Fibroblast of lung (primary cell): ENCODE measurements at places on chromosomes 11 and 22. TPM values are rescaled to one million over a fixed set of nuclear protein-coding genes. Genes with fewer than 3 reads are reported as not detected.

PRDM11 gene
- polyA plus RNA-seq: 1.2 and 3.1 TPM in 2 replicates

DCHS1 gene
- 0.92 and 5.0 TPM in 2 replicates for polyA plus RNA-seq

FAM227A gene
- 0.19 and 0.69 TPM in 2 replicates for polyA plus RNA-seq

MN1 gene
- polyA plus RNA-seq: 2.8 and 11.8 TPM in 2 replicates

PLXNB2 gene
- polyA plus RNA-seq: 62.7 and 72.9 TPM in 2 replicates

MAPK8IP1 gene
- 3.8 and 5.7 TPM in 2 replicates for polyA plus RNA-seq

HIKESHI gene
- polyA plus RNA-seq: 63.0 and 64.1 TPM in 2 replicates

CCDC89 gene
- 2.3 and 2.9 TPM in 2 replicates for polyA plus RNA-seq

OR4B1 gene
- not detected in 2 replicates for polyA plus RNA-seq

PKNOX2 gene
- 1.5 and 2.2 TPM in 2 replicates for polyA plus RNA-seq

OR6A2 gene
- polyA plus RNA-seq: 0.03 TPM in 1 of 2 replicates, not detected in the other

CD3G gene
- not detected in 2 replicates for polyA plus RNA-seq

HIRA gene
- 19.2 and 22.2 TPM in 2 replicates for polyA plus RNA-seq

EXPH5 gene
- 2.9 and 3.4 TPM in 2 replicates for polyA plus RNA-seq

ALDH3B1 gene
- 19.1 and 39.0 TPM in 2 replicates for polyA plus RNA-seq

VPS51 gene
- polyA plus RNA-seq: 22.0 and 27.0 TPM in 2 replicates

CHRM1 gene
- polyA plus RNA-seq: not detected in 2 replicates

GRCh38 chr11:43866520-43866919, 14.1 kb upstream of the ALKBH3 start:
- no peaks in the 10 kb centered on the region for H3K36me3 ChIP-seq
- no peaks in the 10 kb centered on the region for H3K4me1 ChIP-seq
- DNase-seq: no peak

- no peaks in the 10 kb centered on the region for H3K4me1 ChIP-seq
- H3K36me3 ChIP-seq: no peaks in the 10 kb centered on the region
- no peaks in the 10 kb centered on the region for H3K27me3 ChIP-seq
- peak; percentile 23 for DNase-seq
- no peak overlapping the region for H3K27ac ChIP-seq
Measured at GRCh38 chr11:8389029-8389996, 125.6 kb upstream of the LMO1 start.

DNA sequence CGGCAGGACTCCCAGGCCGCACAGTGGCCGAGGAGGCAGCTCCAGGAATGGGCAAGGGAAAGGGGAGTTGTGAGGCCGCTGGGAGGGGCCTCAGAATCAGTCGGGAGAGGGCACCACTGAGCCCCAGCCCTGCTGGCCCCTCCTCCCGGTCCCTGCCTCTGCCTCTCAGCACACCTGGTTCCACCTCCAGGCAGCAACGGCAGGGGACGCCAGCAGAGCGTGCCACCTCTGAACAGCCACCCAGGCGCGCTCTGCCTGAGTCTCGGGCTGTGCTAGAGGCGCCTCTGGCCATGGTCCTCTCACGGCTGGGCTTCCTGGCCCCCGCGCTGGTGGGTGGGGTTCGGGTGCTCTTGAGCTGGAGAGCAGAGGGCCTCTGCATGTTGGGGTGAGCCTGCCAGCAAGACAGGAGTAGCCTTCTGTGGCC, 33.0 kb downstream of the MOB2 start:
- no peaks in the 10 kb centered on the region for H3K4me1 ChIP-seq
- H3K4me3 ChIP-seq: no peak overlapping the region
- H3K27me3 ChIP-seq: no peaks in the 10 kb centered on the region
- H3K36me3 ChIP-seq: no peaks in the 10 kb centered on the region
- H3K27ac ChIP-seq: no peak overlapping the region
- no peak for DNase-seq

GRCh38 chr11:132519241-132519815, 1013.0 kb downstream of the OPCML start:
- H3K27ac ChIP-seq: no peak overlapping the region
- no peak overlapping the region for H3K4me3 ChIP-seq
- H3K27me3 ChIP-seq: no peaks in the 10 kb centered on the region

- H3K36me3 ChIP-seq: no peaks in the 10 kb centered on the region
- H3K27me3 ChIP-seq: peaks cover 3% of the 10 kb centered on the region
- no peak overlapping the region for H3K4me3 ChIP-seq
- no peaks in the 10 kb centered on the region for H3K4me1 ChIP-seq
- no peak overlapping the region for H3K27ac ChIP-seq
Measured at GRCh38 chr11:36534276-36534840, 24.3 kb upstream of the TRAF6 start.

DNA sequence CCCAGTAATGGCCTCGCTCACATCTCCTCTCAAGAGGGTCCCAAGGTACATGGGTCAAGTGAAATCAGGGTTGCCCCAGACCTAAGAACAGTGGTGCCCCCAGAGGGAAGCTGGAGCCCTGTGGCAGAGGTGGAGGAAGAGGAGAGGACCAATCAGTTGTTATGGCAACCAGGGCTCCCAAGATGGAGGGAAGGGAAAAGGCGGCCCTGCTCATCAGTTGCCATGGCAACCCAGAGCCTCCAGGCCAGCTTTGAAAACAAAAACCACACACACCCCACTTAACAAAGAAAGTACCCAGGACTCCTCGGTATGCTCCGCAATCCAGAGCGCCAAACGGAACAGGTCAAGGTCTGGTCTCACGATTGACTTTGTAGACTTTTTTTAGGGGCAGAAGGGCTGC, 53.5 kb upstream of the SLC35C1 start:
- no peaks in the 10 kb centered on the region for H3K4me1 ChIP-seq
- H3K36me3 ChIP-seq: no peaks in the 10 kb centered on the region
- H3K27me3 ChIP-seq: peaks cover 11% of the 10 kb centered on the region
- no peak for DNase-seq
- no peak overlapping the region for H3K4me3 ChIP-seq
- no peak overlapping the region for H3K27ac ChIP-seq

- no peaks in the 10 kb centered on the region for H3K27me3 ChIP-seq
- peak; percentile 82 for DNase-seq
- no peak overlapping the region for H3K4me3 ChIP-seq
Measured at GRCh38 chr11:125390946-125391345, 105.1 kb downstream of the FEZ1 start.

DNA sequence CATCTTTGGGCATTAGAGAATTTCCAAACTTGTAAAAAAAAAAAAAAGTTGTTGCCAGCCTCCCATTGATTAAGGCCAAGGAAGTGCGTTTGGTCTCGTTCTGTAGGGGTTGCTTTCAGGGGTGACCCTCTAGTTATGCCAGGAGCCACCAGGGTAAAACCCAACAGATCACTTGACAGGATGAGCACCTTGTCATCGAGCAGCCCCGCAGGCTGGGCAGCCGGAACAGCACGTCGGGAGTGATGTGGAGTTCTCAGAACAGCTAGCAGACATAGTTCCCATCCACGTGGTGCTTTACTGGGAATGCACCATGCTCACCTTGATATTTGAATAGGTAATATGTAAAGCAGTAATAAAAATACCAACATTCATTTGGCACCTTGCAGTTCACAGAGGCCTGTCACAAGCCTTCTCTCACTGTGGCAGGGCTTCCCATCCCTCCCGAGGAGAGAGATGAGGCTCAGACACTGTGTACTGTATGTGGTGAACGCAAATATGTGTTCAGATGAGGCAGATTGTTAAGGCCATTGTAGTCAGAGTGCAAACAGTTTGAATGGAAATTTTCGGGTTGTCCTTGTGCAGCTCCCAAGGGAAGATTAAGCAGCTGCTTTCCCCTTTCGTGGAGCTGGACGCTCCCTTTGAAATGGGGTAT, 70.9 kb upstream of the SORL1-AS1 start:
- no peak overlapping the region for H3K4me3 ChIP-seq
- DNase-seq: no peak
- no peaks in the 10 kb centered on the region for H3K36me3 ChIP-seq
- no peak overlapping the region for H3K27ac ChIP-seq

- H3K27me3 ChIP-seq: no peaks in the 10 kb centered on the region
- H3K27ac ChIP-seq: no peak overlapping the region
- DNase-seq: no peak
Measured at GRCh38 chr22:28351476-28351875, 328.2 kb downstream of the TTC28 start.

DNA sequence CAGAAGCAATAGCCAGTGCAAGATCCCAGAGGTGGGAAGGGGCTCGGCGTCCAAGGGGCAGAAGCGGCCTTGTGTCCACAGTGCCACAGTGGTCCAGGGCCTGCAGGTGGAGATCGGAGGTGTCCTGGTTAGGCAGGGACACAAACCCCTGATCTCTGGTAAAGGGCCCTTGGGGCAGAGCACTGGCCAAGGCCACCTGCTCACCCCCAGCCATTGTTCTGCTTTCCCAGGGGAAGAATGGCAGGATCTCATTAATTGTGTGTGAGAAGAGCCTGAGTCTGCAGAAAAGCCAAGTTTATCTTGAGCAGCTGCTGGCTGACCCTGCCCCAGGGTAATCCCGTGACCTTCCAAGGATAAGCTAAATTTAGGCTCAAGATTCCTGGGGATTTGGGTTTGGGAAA, 3.1 kb upstream of the CLDN5 start:
- H3K36me3 ChIP-seq: no peaks in the 10 kb centered on the region
- no peaks in the 10 kb centered on the region for H3K4me1 ChIP-seq
- DNase-seq: no peak
- peaks cover 10% of the 10 kb centered on the region for H3K27me3 ChIP-seq

DNA sequence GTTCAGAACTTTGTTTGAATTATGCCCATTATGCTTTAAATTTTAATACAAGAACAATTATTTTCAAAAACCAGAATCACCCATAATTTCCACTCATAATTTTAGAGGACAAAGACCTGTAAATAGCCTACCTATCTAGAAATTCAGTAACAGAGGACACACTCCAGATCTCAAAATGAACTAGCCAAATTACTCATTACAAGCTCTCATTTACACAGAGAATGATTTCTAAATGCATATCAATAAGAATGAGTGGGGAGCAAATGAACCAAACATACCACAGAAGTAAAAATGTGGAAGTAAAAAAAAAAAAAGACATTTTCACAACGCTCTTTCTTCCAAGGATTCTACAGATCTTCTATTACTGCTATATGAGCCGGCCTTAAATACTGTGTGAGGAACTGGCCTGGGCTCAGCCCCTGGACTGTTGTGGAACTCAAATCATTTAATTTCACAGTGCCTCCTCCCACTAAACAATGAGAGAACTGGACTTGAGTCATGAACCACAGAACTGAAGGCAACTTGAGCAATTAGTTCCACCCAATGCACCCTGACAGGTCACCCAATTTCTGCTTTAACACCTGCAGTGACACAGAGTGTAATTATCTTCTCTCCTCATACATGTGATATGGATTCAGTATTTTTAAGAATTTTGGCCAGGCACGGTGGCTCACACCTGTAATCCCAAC, 8.0 kb downstream of the MRTFA start:
- no peaks in the 10 kb centered on the region for H3K27me3 ChIP-seq
- peaks cover 3% of the 10 kb centered on the region for H3K4me1 ChIP-seq
- DNase-seq: peak; percentile 92
- no peak overlapping the region for H3K4me3 ChIP-seq
- no peak overlapping the region for H3K27ac ChIP-seq
- no peaks in the 10 kb centered on the region for H3K36me3 ChIP-seq

DNA sequence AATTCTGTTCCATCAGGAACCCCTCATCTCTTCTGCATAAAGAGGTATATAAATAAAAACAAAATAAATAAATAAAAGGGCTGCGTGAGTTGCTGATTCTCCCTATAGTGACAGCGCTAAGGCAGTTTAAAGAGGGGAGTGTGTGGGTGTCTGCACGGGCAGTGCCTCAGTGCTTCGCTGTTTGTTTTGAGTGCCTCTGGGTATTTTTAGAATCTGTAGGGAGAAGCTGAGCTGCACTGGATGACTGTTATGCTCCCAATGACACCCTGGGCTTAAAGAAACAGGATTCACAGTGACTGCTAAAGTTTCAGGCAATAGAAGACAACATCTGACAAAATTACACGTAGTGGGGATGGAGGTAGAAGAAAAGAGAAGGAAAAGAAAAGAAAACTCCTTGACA, 38.8 kb downstream of the SLC1A2 start:
- H3K36me3 ChIP-seq: no peaks in the 10 kb centered on the region
- peaks cover 5% of the 10 kb centered on the region for H3K4me1 ChIP-seq
- no peak overlapping the region for H3K27ac ChIP-seq
- no peaks in the 10 kb centered on the region for H3K27me3 ChIP-seq
- DNase-seq: no peak

DNA sequence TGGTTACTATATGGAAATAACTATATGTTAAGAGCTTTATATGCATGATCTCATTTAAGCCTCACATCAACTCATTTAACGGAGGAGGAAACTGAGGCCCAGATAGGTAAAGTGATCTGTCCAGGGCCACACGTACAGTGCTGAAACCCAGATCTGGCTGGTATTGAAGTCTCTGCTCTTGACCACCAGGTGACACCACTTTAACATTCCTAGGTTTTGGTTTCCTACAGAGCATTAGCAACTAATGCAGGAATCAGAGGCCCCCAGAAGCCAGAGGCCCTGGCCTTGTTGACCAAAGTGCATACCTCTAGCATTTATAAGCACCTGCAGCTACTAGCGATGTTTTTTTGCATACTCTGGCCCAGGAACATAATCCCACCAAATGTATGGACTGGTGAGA, 12.9 kb upstream of the LIMK2 start:
- DNase-seq: no peak
- H3K27ac ChIP-seq: no peak overlapping the region
- peaks cover 13% of the 10 kb centered on the region for H3K36me3 ChIP-seq

DNA sequence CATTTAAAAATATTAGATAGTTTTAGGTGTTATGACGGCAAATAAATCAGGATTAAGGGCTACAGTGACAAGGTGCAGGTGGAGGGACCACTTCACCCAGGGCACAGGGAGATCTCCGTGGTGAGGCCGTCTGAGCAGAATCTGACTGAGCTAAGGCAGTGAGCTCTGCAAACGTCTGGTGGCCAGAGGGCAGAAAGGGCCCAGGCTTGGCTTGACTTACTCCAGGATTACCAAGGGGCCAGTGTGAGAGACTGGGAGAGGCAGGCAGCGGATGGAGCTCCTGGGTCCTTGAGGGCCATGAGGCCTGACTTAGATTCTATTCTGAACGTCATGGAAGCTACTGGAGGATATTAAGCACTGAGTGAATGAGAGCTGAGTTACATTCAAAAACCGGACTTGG, 125.9 kb upstream of the B3GAT1 start:
- H3K4me1 ChIP-seq: no peaks in the 10 kb centered on the region
- no peaks in the 10 kb centered on the region for H3K27me3 ChIP-seq
- no peaks in the 10 kb centered on the region for H3K36me3 ChIP-seq
- DNase-seq: no peak
- no peak overlapping the region for H3K4me3 ChIP-seq

- no peak overlapping the region for H3K27ac ChIP-seq
- H3K36me3 ChIP-seq: no peaks in the 10 kb centered on the region
Measured at GRCh38 chr11:34629711-34630110, 8.8 kb downstream of the EHF start.

GRCh38 chr11:94459576-94459975, 34.1 kb downstream of the MRE11 start:
- H3K4me3 ChIP-seq: no peak overlapping the region
- peaks cover 2% of the 10 kb centered on the region for H3K36me3 ChIP-seq
- H3K4me1 ChIP-seq: no peaks in the 10 kb centered on the region
- DNase-seq: no peak
- H3K27me3 ChIP-seq: no peaks in the 10 kb centered on the region

GRCh38 chr22:33451866-33452469, 393.8 kb upstream of the SYN3 start:
- H3K27me3 ChIP-seq: no peaks in the 10 kb centered on the region
- no peak overlapping the region for H3K4me3 ChIP-seq
- no peaks in the 10 kb centered on the region for H3K4me1 ChIP-seq
- H3K36me3 ChIP-seq: no peaks in the 10 kb centered on the region

- H3K27me3 ChIP-seq: no peaks in the 10 kb centered on the region
- H3K27ac ChIP-seq: no peak overlapping the region
- peak; percentile 13 for DNase-seq
- no peaks in the 10 kb centered on the region for H3K4me1 ChIP-seq
- H3K4me3 ChIP-seq: no peak overlapping the region
Measured at GRCh38 chr11:33234397-33235190, 22.6 kb upstream of the HIPK3 start.

GRCh38 chr11:115363426-115363825, 140.8 kb downstream of the CADM1 start:
- H3K4me1 ChIP-seq: no peaks in the 10 kb centered on the region
- H3K36me3 ChIP-seq: no peaks in the 10 kb centered on the region
- no peak overlapping the region for H3K4me3 ChIP-seq
- no peak for DNase-seq
- H3K27me3 ChIP-seq: no peaks in the 10 kb centered on the region
